ENCODE measurements at places on chromosomes 2 and 18. TPM values are rescaled to one million over a fixed set of nuclear protein-coding genes. Genes with fewer than 3 reads are reported as not detected.

DNA sequence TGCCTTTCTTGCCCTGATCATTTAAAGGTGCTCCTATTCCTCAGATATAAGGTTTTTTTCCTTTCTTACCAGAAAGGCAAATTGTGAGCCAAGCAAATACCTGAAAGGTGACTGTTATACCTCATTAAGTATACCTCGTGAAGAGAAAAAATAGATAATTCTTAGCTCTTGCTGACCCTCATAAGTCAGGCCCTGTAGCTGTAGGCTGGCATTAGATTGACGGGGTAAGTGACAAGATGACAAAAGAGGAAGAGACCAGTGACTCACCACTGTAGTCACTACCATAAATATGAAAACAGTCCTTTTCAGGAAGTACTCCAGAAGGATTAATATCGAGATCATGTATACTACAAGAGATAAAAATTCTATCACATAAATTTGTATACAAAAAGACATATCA is 104.6 kb downstream of the PTPN4 start:
- no peaks in the 10 kb centered on the region for H3K36me3 ChIP-seq
- no peak for DNase-seq
- H3K4me1 ChIP-seq = no peaks in the 10 kb centered on the region
- H3K27ac ChIP-seq = no peak overlapping the region
- H3K27me3 ChIP-seq = no peaks in the 10 kb centered on the region

DNA sequence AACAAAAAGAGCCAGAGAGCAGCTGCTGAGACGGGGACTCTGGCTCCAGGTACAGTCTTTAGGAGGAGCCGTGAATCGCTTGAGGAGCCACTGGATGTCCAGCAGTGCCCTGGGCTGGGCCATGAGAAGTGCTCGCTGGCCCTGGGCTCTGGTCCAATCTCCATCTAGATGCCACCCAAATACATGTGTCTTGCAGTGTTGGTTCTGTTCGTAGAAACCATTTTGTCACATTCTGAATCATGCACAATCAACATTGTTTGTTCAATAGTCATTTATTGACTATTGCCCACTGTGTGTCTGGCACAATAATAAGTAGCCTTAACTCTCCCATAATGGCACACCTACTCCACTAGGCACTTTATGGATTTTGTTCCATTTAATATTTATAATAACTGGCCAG is 26.1 kb downstream of the TYMS start:
- H3K36me3 ChIP-seq = no peaks in the 10 kb centered on the region
- H3K27me3 ChIP-seq = no peaks in the 10 kb centered on the region
- H3K4me1 ChIP-seq = no peaks in the 10 kb centered on the region
- H3K4me3 ChIP-seq = no peak overlapping the region
- no peak for DNase-seq
- H3K27ac ChIP-seq = no peak overlapping the region

IL1R2 gene
- total RNA-seq = not detected

- no peaks in the 10 kb centered on the region for H3K27me3 ChIP-seq
- no peaks in the 10 kb centered on the region for H3K36me3 ChIP-seq
- H3K27ac ChIP-seq = no peak overlapping the region
- no peak for DNase-seq
These were observed 1420.3 kb upstream of the PIK3C3 start for GRCh38 chr18:40534723-40535122.

ZBTB7C gene
- total RNA-seq = not detected
